ENCODE measurements at places on chromosomes 7 and 10.

DNA sequence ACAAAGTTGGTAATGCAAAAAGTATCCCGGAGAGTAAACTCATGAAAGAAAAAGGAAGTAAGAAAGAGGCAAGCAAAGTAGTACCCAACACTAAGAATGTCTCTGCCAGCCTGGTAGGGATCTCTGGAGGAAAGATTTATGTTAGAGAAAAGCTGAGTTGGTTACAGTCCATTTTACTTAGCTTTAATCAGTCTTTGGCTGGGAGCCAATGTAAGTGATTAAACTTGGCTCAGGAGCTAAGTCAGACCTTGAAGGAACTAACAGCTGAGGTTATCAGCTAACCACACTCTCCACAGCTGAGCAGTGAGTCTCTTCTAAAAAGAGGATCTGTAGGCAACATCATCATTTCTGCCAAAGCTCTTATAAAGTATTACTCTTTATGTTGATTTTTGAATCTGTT, 148.0 kb downstream of the ANKRD7 start:
- no peak for DNase-seq

DNA sequence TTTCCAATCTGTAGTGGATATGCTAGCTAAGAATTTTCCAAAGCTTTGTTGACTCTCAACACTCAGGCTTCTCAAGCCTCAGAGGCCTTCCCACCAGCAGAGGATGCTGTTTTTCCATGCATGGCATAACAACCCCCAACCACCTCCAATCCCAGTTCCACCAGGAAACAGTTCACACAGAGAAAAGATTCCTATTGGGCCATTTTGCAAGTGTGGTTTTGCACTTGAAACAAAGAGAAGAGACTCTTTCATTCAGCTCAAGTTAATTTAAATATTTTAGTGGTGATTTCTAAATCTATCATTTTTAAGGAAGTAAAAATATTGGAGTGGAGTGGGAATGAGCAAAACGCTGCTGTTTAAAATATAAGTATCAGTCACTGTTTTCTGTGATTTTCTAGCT, 105.6 kb upstream of the COL1A2 start:
- DNase-seq: peak; percentile 90

GRCh38 chr7:28347475-28348318, 64.6 kb upstream of the CREB5 start:
- no peak for DNase-seq

DNA sequence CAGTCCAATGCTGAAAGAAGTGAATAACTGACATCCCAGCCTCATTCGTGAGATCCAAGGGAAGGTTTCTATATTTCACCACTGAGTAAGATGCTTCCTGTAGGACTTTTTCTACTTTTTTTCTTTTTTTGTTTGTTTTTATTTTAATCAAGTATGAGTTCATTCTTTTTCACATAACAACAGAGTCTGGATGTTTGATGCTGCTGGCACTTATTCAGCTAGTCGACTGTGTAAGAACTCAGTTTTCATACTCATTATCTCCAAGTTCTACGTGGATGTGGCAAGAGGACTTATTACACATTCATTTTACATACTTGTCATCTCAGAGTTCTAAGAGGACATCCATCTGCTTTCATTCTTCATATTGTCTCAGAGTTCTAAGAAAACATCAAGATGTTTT, 86.9 kb downstream of the CPXM2 start:
- no peak for DNase-seq

GRCh38 chr7:42198974-42199668, 37.9 kb downstream of the GLI3 start:
- no peak for DNase-seq

Data from endodermal cell (in vitro differentiated cells).